ENCODE measurements at places on chromosomes 5 and 9. TPM values are rescaled to one million over a fixed set of nuclear protein-coding genes. Genes with fewer than 3 reads are reported as not detected.

Gene MARVELD2
- 0.53 TPM for total RNA-seq

Gene FYB1
- not detected for total RNA-seq

Gene TRIP13
- total RNA-seq, result 1.1 TPM

Gene OR1Q1
- 0.08 TPM for total RNA-seq

Gene ATP10B
- total RNA-seq, result not detected

Gene NR5A1
- total RNA-seq, result not detected

Gene ROR2
- total RNA-seq, result 29.1 TPM

Data from smooth muscle cell of the coronary artery (primary cell).